ENCODE measurements at places on chromosomes 2 and 18.

DNA sequence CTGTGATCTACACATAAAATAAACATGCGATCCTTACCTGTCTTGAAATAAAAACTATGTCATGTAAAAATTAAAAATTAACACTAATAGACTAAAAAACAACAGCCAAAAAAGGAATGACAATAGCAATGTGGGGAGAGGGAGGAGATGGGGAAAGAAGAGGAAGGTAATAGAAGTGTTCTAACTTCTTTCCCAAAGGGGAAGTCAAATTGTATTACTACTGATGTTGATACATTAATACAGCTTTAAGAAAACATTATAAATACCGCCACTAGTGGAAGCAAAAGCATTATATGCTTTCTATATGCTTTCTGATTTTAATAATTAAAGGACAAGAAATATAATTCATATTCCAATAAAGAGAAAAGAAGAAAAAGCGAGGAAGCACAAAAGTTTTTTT, 22.2 kb downstream of the ZNF516 start:
- H3K27me3 ChIP-seq: no peaks in the 10 kb centered on the region
- H3K4me3 ChIP-seq: no peak overlapping the region
- no peak overlapping the region for H3K27ac ChIP-seq

GRCh38 chr2:215728504-215729065, 284.8 kb downstream of the MREG start:
- H3K27ac ChIP-seq: no peak overlapping the region
- H3K4me3 ChIP-seq: no peak overlapping the region
- DNase-seq: no peak
- H3K27me3 ChIP-seq: no peaks in the 10 kb centered on the region
- no peaks in the 10 kb centered on the region for H3K36me3 ChIP-seq
- no peaks in the 10 kb centered on the region for H3K4me1 ChIP-seq

GRCh38 chr2:180572346-180572745, 408.1 kb upstream of the UBE2E3 start:
- H3K27ac ChIP-seq: no peak overlapping the region
- no peaks in the 10 kb centered on the region for H3K27me3 ChIP-seq

DNA sequence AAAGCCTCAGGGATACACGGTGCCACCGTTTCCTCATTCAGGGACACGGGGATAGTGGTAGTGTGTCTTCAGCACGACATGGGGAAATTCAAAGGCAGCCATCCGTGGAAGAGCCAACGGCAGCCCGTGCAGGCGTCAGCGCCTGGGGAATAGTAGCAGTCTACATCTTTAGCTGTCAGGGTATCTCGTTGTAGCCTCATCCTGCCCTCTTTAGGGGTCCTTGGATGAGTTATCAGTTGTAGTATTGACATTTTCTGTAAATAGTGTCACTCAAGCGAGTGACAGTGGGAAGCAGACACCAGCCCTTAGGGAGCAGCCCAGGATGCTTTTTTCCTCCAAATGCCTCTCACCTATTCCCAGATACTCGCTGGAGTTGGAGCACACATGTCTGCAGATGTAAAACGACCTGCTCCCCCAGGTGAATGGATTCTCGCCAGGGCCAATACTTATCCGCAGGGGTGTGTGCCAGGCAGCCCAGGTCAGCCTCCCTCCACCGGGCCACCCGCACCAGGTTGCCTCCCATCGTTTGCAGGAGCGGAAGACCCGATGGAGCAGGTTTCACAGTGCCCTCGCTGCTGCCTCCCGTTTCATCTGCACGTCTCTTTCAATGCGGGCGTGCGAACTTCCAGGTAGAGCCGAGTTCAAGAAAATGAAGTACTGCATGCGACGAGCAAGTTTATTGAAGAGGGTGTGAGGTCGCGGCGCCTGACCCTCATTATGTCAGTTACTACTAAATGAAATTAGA, 41.0 kb downstream of the AGAP1 start:
- H3K27ac ChIP-seq: no peak overlapping the region
- no peak overlapping the region for H3K4me3 ChIP-seq
- H3K27me3 ChIP-seq: no peaks in the 10 kb centered on the region
- no peaks in the 10 kb centered on the region for H3K36me3 ChIP-seq

DNA sequence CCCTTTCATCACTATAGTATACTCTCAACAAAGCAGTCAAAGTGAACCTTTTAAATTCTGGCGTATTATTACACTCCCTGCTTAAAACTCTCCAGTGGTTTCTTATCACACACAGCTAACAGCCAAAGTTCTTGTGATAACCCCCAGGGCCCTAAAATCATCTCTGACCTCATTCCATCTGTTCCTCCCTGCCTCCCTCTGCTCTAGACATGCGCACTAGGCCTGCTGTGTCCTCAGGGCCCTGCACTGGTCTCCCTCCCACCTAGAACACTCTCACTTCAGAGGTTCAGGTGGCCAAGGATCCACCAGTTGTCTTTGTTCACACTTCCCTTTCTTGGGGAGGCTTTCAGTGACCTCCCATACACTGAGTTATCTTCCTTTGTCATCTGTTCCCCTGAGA, 603.4 kb downstream of the DSC3 start:
- H3K4me1 ChIP-seq: no peaks in the 10 kb centered on the region
- no peak overlapping the region for H3K27ac ChIP-seq

DNA sequence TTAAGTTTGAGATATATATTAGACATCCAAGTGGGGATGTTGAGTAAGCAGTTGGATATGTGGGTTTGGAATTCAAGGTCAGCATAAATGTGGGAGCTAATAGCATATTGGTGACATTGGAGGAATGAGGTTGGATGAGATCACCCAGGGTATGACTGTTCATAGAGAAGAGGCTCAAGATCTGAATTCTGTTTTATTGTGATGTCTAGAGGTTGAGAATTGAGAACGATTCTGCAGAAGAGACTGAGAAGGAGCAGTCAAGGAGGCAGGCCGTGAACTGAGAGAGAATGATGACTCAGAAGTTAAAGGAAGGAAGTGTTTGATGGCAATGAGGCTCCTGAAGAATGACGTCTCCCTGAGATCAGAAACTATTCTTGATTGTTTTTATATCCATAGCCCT, 5.9 kb downstream of the SERPINB11 start:
- H3K36me3 ChIP-seq: no peaks in the 10 kb centered on the region
- no peak for DNase-seq
- H3K4me1 ChIP-seq: no peaks in the 10 kb centered on the region

- H3K27me3 ChIP-seq: no peaks in the 10 kb centered on the region
- DNase-seq: no peak
- H3K4me3 ChIP-seq: no peak overlapping the region
These were observed 302.4 kb downstream of the PLCL1 start for GRCh38 chr2:198106621-198107385.

DNA sequence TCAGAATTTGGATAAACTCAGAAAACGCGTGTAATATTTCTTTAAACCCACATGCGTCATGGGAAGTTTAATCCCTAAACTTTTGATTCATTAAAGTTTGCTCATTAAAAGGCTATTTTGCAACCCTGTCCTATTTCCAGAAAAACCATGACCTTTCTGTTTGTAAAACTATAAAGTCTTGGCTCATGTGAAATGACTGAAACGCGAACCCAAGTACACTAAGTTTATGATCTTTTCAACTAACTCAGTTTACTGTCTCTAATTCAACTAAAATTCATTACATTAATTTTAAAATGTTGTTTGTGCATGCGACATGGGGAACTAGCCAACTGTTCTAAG, 3.9 kb upstream of the RPL31 start:
- no peaks in the 10 kb centered on the region for H3K36me3 ChIP-seq
- H3K27me3 ChIP-seq: no peaks in the 10 kb centered on the region
- DNase-seq: no peak
- H3K27ac ChIP-seq: no peak overlapping the region
- H3K4me3 ChIP-seq: no peak overlapping the region
- peaks cover 12% of the 10 kb centered on the region for H3K4me1 ChIP-seq

DNA sequence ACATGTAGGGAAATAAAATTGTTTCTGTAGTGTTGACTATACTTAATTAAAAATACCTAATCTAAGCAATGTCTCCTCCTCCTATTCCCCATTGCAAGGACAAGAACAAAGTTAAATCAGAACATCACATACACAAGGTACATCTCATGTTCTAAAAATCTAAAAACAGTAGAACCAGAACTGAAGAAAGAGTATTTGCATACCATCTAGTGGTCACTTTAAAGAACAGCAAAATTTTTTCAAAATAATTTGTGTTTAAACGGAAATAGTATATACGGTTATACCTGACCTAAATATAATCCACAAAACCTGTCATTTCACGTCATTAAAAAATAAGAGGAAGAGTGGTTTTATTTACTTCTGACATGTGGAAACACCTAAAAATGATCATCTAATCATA, 294.3 kb upstream of the KCNH7 start:
- H3K27me3 ChIP-seq: no peaks in the 10 kb centered on the region
- H3K4me1 ChIP-seq: no peaks in the 10 kb centered on the region
- no peak for DNase-seq
- no peak overlapping the region for H3K27ac ChIP-seq

GRCh38 chr18:62085756-62086155, 101.1 kb downstream of the PIGN start:
- no peaks in the 10 kb centered on the region for H3K36me3 ChIP-seq
- no peak overlapping the region for H3K4me3 ChIP-seq
- no peaks in the 10 kb centered on the region for H3K27me3 ChIP-seq
- no peak for DNase-seq
- H3K4me1 ChIP-seq: peaks cover 17% of the 10 kb centered on the region
- H3K27ac ChIP-seq: no peak overlapping the region

DNA sequence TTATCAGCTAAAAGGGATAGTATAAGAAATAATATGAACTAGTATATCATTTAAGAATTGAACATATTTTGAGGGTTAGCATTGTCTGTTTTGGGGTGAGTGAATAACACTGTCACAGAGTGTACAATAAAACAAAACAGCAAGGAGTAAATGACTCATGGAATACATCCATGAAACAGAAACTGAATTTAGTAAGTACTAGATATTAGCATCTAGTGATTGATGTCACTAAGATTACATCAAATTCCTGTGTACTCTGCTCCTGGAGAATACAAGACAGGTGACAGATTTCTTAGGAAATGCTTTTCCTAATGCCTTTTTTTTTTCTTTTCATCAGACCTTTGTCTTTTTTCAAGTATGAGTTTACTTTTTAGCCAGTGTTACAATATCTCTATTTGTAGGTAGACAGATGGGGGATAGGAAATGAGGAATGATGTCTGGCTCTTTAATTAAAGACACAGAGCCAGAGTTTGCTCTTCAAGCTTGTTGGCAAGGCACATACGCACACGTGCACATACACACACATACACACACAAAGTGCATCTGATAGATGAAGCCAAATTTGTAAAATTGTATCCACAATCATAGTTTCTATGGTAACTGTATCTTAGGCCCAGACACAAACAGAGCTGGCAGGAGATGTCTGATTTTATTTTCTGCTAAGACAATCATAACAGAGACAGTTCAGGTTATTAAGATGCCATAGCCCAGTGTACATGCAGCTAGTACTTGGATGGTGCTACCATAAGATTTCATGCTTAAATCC, 138.2 kb upstream of the NRP2 start:
- no peak for DNase-seq
- no peak overlapping the region for H3K4me3 ChIP-seq
- H3K4me1 ChIP-seq: peaks cover 5% of the 10 kb centered on the region
- H3K27me3 ChIP-seq: no peaks in the 10 kb centered on the region
- H3K36me3 ChIP-seq: no peaks in the 10 kb centered on the region
- no peak overlapping the region for H3K27ac ChIP-seq

- no peaks in the 10 kb centered on the region for H3K27me3 ChIP-seq
- H3K27ac ChIP-seq: no peak overlapping the region
- no peaks in the 10 kb centered on the region for H3K4me1 ChIP-seq
- no peak for DNase-seq
- peaks cover 42% of the 10 kb centered on the region for H3K36me3 ChIP-seq
- no peak overlapping the region for H3K4me3 ChIP-seq
These were observed 16.1 kb upstream of the TTC27 start for GRCh38 chr2:32611771-32612170.

- DNase-seq: no peak
- H3K27me3 ChIP-seq: no peaks in the 10 kb centered on the region
- no peaks in the 10 kb centered on the region for H3K4me1 ChIP-seq
- H3K36me3 ChIP-seq: no peaks in the 10 kb centered on the region
- no peak overlapping the region for H3K4me3 ChIP-seq
These were observed 70.8 kb downstream of the TNP1 start for GRCh38 chr2:216789081-216789480.

DNA sequence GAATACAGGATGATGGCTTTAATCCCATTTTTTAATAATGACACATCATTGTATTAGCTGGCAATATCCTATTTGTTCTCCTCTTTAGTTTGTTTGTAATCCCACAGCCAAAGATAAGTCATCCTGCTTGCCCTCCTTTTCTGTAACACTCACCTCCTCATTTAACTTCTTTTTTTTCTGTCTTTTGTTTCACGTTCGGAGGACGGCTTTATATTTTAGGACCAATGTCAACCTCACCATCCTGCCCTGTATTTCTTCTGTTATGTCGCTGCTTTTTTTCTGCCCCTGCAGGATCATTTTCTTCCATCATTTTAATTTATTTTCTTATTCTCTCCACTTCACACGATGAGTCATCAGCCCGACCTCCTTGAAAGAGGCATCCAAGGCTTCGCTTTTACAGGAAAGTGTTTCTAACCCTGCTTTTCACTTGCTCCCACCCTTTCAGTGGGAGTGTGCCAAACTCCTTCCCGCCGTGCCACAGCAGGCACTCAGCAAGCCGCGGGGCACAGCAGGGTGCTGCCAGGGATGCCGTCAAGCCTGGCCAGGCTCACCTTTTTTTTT, 11.4 kb downstream of the RAB31 start:
- no peaks in the 10 kb centered on the region for H3K4me1 ChIP-seq
- H3K36me3 ChIP-seq: no peaks in the 10 kb centered on the region
- no peak overlapping the region for H3K27ac ChIP-seq

GRCh38 chr18:78980777-78981380, 1.3 kb downstream of the SALL3 start:
- H3K4me1 ChIP-seq: no peaks in the 10 kb centered on the region
- no peak overlapping the region for H3K4me3 ChIP-seq
- no peaks in the 10 kb centered on the region for H3K36me3 ChIP-seq
- no peak for DNase-seq
- H3K27me3 ChIP-seq: peaks cover 22% of the 10 kb centered on the region

DNA sequence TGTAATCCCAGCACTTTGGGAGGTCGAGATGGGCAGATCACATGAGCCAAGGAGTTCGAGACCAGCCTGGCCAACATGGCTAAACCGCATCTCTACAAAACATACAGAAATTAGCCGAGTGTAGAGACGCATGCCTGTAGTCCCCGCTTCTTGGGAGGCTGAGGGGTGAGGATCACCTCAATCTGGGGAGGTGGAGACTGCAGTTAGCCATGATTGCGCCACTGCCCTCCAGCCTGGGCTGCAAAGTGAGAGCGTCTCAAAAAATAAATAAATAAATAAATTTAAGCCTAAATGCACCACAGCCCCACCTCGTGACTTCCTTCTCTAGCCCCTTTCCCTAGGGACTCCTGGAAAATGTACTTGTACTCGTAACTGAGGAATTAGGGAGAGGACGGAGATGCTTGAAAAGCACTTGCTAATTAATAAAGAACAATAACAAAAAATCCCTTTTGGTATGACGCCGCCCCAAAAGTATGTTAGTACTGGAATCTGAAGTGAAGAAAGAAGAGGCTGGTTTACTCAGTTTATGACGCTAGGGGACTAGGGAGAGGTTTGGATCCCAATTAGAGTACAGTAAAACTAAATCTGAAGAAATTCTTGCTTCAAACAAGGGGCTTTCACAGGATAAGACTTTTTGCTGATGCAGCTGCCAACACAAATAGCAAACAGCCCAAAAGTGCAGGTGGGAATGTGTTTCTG, 887 bp upstream of the ZNF396 start:
- no peak overlapping the region for H3K4me3 ChIP-seq
- H3K27me3 ChIP-seq: no peaks in the 10 kb centered on the region
- DNase-seq: no peak
- H3K4me1 ChIP-seq: peaks cover 7% of the 10 kb centered on the region
- no peak overlapping the region for H3K27ac ChIP-seq

- peaks cover 22% of the 10 kb centered on the region for H3K4me1 ChIP-seq
- peaks cover 6% of the 10 kb centered on the region for H3K36me3 ChIP-seq
- no peaks in the 10 kb centered on the region for H3K27me3 ChIP-seq
- no peak overlapping the region for H3K4me3 ChIP-seq
These were observed 21.4 kb downstream of the MGAT5 start for GRCh38 chr2:134275058-134275862.

Data from CD4-positive, alpha-beta memory T cell (primary cell).